ENCODE measurements at places on chromosomes 2 and 18.

GRCh38 chr2:7559791-7560190 lies 642.6 kb downstream of the RNF144A start:
- DNase-seq = no peak

DNA sequence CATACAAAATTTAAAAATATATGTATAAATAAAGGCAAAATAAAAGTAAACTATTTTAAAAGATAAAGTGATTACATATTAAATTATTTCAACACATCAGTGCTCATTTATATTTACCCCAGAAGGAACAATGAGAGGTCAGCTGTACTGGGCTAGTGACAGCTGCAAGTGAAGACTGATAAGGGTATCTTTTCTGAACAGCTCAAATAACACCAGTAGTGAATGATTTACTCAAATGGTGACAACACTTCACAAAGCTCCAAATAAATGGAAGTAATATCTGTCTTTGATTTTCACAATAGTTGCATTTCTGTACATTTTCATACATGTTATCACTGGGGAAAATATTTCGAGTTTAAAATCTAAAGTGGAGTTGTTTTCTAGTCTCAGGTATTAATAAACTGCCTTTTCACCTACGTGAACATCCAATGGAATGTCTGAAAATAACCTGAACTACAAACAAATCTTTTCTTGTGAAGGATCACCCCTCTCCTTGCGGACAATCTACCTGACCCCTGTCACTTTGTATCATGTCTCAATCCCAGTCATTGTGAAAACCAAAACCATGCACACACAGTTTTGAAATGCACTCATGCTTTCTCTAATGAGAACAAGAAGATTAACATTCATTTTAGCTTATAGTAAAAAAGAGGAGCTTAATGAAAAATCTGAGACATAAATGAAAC lies 1928.8 kb upstream of the CELF4 start:
- no peak for DNase-seq

GRCh38 chr2:45287045-45287444 lies 277.8 kb upstream of the SIX2 start:
- no peak for DNase-seq

DNA sequence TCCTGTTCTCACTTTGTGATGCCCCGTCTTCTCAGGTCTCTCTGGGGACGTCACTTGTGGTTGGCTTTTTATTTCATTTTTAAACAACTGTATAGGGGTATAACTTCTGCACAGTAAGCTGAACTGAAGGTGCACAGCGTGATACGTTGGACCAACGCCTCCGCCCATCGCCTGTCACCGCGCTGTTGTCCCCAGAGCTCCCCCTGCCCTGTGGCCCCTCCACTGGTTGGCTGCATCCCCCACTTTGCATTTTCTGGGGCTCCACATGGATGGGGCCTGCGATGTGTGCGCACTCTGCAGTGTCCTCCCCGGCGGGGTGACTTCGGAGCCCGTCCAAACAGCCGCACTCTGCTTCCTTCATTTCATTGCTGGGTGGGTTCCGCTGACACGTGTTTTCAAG lies 14.3 kb downstream of the GPR35 start:
- no peak for DNase-seq

DNA sequence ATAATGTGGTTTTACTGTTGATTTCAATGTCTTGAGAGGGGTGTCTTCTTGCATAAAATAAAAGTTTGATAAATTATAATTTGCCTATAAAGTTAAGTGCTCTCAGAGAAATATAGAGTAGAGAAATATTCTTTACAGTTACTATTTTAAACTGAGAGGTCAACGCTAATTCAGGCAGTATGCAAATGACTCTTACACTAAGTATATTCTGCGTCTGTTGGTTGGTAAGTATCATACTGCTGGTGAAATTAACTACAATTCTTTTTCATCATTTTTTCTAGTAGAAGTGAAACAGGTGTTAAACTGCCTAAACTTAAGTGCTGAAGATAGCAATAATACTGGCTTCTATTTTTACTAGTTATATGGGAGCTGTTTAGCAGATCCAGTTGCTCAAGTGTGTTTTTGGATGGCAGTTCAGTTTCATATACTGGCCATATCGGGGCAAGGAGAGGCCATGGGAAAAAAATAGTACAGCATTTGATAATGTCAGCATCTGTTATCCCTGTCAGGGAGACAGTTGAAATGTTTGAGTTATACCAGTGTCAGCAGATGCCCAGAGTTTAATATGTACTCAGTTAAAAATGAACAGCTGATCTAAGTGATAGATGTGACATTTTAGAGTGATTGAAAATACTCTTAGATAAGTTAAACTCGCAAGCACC lies 86.2 kb downstream of the MIB1 start:
- no peak for DNase-seq

DNA sequence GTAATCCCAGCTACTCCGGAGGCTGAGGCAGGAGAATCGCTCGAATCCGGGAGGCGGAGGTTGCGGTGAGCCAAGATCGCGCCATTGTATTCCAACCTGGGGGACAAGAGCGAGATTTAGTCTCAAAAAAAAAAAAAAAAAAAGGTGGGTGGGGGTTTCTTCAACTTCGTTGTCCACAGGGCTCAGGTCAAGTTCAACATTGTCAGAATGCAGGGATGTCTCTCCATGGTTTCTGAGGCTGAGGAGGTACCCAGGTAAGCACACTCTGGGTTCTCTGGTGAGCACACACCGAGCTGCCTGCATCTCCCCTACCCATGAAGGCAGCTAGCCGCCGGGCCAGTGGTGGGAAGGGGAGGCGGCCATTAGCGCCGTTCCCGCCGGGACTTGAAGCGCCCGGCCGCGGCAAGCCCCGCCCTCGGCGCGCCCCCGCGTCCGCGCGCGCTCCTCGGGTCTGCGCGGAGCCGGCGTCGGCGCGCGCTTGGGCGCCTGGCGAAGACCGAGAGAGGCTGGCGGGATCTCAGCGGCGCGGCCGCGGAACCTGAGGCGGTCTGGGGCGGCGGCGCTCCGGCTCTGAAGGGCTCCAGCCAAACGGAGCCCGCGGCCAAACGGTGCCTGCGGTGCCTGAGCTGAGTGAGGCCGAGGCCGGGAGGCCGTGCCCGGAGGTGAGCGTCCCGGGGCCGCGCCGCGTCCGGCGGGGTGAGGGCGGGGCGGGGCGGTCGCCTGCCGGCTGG lies at the start of gene UBXN2A:
Gene UBXN2A (plus strand): TSS at position 477 of the 731 bp plus-strand sequence. CDS start 17,852 bp downstream, outside the sequence.
- DNase-seq = peak; percentile 67

- no peak for DNase-seq
These were observed 75.6 kb downstream of the MAPRE2 start for GRCh38 chr18:35116784-35117318.

Data from fibroblast of mammary gland (primary cell).